SJSA1 (cell line): ENCODE measurements at places on chromosomes 5 and 9.

DNA sequence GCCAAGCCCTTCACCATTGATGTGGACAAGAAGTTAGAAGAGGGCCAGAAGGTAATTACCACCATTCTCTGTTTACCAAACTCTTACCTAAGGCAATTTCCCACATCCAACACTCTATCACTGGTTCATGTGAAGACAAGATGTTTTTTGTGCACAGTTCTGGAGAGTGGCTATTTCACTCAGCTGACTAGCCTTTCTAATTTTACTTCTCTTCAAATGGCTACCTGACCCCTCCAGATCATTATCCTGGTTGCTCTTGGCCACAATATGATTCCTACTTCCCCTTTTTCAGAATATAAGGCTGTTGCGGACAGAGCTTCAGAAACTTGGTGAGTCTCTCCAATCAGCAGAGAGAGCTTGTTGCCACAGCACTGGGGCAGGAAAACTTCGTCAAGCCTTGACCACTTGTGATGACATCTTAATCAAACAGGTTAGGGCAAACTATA lies 7.1 kb downstream of the KIF20A start:
- no peak for DNase-seq

GRCh38 chr9:10130061-10130675 lies 482.6 kb downstream of the PTPRD start:
- DNase-seq: no peak

DNA sequence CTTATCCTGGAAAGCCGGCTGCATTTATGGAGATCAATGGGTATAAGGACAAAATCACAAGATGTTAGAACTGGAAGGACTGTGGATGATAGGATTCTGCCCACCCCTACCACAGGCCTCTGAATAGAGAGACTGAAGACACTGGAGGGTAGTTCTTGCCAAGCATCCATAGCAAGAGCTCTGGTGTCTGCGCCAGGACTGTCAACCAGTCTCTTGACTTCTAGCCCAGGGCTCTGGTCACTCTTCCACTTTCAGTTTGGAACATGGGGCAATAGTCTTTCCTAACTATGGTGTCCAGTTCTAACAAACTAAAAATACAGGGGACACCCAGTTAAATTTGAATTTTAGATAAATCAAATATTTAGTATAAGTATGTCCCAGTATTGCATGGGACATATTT lies 23.4 kb downstream of the LARP1 start:
- no peak for DNase-seq

DNA sequence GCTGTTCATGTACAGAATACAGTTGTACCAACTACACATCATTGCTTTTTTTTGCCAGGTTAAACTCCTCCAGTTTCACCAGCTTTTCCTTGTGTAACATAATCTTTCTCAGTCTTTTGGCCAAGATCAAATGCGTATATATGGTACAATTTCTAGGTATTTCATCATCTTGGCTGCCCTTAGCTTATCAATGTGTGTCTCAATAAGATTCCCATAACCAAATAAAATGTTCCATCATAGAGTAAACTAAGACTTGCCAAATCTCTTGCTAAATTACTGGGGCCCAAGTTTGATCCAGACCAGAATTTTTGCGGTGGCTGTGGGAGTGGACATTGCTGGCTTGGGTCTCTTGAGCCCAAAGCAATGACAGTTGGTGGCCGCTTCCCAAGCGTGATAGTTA lies 24.3 kb upstream of the ERBIN start:
- no peak for DNase-seq

DNA sequence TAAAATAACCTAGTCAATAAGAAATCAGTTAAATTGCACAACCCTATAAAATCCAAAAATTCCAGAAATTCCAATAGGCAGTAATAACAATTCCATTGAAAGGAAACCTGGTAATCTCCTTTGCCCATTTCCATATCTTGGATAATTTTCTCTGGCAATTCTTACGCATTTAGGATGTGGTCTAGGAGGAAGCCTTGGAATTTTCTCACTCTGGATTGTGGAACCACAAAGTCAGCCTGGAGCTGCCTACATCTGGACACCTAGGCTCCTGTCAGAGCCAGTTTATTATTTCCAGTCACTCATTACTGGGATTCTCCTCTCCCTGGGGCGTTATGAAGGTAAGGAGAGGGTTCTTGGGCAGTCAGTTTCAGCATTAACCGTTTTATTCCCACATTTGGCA lies 40.3 kb upstream of the GNE start:
- no peak for DNase-seq

GRCh38 chr5:173020643-173021042 lies 35.5 kb upstream of the CREBRF start:
- DNase-seq: no peak

DNA sequence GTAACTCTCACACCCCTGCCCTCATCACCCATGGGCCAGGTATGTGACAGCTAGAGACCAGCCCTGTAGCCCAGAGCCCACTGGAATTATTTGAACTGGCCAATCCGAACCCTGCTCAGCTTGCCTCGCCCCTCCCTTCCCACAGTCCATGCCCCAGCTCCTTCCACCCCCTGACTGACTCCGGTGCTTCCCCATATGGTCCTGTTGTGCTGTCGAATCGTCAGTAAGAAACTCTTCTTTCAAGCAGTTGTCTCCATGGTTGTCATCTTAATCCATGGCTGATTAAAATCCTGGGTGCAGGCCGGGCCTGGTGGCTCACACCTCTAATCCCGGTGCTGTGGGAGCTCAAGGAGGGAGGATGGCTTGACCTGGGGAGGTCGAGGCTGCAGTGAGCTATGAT lies 118.5 kb downstream of the COL23A1 start:
- no peak for DNase-seq

- peak; percentile 82 for DNase-seq
Observed at GRCh38 chr5:138655530-138656190, 80.5 kb upstream of the HSPA9 start.

- no peak for DNase-seq
Observed at GRCh38 chr9:33246269-33246860, 6.4 kb downstream of the SPINK4 start.

DNA sequence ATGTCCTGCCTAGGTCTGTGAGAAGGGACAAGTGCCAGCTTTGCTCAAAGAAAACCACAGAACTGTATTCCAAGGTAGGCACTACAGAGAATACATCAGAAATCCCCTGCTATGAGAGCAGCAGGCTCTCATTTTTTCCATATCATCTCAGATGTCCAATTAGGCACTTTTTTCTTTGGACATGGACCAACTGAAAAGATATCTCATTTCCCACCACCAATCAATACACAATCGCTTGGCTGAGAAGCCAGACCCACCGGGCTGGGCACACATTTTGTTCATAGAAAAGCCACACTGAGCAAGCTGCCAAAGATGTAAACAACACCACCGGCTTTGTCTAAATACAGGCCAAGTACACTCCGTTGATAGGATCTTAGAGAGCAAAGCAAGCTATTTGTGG lies 25.9 kb downstream of the STOM start:
- DNase-seq: no peak

- peak; percentile 86 for DNase-seq
Observed at GRCh38 chr5:106331415-106331814, 1339.3 kb downstream of the EFNA5 start.

DNA sequence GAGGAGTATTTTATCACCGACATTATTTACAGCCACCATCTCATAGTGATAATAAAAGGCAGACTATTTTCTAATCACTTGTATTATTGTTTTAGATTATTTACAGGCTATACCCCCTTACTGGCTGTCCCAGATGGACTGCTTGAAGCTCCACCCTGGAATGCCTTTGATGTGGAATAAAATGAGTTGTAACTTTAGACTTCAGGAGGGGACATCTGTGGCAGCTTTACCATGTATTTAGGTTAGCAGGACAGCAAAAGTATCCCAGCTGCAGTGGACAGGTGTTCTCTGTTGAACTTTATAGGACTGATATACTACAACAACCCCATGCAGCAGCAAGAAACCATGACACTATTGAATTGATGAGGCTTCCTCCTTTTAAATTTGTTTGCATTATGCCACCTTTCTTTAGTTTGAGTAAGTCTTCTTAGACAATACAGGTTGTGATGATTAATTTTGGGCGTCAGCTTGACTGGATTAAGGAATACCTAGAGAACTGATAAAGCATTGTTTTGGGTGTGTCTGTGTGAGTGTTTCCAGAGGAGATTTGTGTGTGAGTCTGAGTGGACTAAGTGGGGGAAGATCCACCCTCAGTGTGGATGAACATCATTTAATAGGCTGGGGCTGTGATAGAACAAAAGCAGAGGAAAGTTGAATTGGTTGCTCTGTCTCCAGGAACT lies 29.2 kb upstream of the C9orf57 start:
- no peak for DNase-seq

GRCh38 chr5:147956064-147956841 lies 49.9 kb upstream of the C5orf46 start:
- DNase-seq: no peak

DNA sequence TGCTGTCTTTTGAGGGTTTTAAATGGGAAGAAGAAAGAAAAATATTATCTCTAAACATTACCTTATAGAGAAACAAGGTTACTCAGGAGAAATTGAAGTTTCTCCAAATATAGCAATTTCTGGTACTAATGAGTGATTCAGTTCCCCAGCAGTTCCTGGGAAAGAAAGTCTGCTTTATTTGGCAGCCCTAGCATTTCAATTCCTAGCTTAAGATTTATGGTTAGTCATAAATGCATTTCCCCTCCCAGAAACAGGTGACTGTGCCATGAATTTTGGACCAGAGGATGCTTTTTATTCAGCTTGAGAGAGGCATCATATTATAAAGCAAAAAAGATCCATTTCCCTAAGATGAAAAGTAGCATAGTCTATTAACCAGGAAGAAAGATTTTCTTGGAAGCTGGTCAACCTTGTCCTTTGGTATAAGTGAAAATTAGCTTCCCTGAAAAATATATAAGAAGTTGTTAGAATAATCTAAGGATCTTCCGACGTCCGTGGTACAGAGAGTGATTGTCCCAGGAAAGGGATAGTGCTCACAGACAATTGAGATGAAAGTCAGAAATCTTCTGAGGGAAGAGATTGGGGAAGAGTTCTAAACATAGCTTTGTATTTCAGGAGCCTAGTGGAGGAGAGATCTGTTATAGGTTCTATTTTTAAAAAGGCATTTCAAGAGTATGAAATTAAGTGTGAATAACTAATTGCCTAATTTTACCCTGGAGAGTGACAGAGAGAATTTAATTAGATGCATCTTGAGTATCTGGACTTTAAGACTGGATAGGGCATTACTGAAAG lies 164.9 kb downstream of the ESM1 start:
- no peak for DNase-seq

- no peak for DNase-seq
Observed at GRCh38 chr9:108347463-108348188, 508.2 kb downstream of the ACTL7B start.

DNA sequence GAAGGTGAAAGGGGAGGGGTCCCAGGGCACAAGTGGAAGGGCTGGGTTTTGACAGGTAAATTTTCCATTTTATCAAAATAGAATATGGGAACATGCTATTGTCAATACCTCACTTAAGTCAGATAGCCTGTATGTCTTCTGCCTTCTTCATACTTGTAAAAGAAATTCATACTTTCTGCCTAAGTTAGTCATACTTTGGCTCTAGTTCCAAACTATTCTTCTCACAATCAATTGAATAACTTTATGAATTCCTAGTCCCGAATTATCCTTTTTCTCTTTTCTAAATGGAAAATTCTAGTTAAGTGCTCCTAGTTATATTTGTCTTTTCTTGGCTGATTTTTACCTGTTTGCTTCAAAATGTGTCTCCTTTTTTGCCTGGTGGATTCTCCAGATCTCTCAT lies 271.4 kb downstream of the CSNK1G3 start:
- DNase-seq: no peak

- DNase-seq: no peak
Observed at GRCh38 chr9:124805186-124805585, 28.3 kb downstream of the OLFML2A start.

GRCh38 chr9:96884443-96884842 lies 30.1 kb upstream of the ZNF782 start:
- no peak for DNase-seq

DNA sequence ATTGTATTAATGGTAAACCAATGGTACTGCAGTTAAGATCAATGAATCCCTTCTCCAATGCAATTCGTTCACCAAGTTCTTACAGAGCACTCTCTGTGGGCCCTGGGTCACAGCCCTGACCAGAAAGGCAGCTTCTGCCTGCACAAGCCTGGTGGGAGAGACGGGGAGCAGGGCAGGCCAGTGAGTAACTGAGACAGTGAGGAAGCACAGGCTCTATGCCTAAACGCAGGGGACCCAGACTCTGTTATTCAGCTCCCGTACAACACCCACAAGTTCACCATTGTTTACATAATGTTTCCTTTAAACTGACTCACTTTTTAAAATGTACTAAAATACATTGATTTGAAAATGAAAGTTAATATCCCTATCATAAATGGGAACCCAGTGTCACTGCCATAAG lies 40.5 kb upstream of the CTSL start:
- DNase-seq: no peak
